Spinal cord (tissue), 10 donors: ENCODE measurements at places on chromosomes 1 and 21.

DNA sequence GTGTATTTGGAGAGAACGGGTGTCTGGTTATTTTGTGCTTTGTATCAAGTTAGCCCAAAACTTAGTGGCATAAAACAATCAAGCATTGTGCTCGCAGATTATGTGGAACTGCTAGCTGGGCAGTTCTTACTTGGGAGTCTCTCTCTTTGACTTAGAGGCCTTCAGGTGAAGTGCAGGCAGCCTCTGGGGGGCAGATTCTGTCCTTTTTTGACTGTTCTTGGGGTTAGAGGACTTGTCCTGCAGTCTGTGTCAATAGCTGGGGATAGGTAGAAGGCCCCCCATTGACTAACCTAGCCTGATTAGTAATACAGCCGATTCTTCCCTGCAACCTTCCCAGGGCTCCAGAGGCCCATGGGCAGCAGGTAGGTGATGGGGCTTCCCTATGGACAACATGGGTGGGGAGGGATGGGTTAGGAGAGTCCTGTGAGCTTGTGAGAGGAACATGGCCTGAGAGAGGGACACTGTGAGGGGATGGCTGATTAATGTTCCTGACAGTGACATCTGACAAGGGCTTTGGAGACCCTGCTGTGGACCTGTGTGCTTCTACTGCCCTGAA lies 37.2 kb upstream of the ACOT11 start:
- no peak for DNase-seq

DNA sequence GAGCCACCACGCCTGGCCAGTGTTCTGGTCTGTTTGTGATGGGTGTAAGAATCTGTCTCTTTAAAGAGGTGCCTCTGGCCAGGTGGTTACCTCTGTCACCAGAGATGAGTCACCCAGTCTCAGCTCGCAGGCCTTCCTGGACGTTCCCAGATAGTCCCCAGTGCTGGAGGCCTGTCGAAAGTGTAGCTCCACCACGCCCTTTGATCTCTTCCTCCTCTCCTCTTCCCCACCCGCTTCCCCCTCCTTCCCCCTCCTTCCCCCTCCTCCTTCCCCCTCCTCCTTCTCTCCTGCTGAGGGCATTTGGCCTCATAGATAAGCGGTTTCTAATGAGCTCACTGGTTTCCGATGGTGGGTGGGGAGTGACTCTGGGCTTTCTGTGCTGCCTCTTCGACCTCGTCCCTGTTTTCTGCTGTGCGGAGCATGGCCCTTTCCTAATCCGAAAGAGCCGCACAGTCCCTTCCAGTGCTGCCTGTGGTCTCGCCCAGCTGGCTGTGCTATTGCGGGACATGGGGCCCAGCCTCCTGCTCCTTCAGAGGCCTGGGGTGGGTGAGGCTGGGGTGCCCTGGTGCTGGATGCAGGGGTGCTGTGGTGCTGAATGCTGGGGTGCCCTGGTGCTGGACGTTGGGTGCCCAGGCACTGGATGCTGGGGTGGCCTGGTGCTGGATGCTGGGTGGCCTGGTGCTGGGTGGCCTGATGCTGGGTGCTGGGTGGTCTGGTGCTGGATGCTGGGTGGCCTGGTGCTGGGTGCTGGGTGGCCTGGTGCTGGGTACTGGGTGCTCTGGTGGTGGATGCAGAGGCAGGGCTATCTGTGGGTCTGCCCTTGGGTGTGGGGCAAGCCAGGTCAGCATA lies 19.2 kb downstream of the AGPAT3 start:
- DNase-seq, result no peak

DNA sequence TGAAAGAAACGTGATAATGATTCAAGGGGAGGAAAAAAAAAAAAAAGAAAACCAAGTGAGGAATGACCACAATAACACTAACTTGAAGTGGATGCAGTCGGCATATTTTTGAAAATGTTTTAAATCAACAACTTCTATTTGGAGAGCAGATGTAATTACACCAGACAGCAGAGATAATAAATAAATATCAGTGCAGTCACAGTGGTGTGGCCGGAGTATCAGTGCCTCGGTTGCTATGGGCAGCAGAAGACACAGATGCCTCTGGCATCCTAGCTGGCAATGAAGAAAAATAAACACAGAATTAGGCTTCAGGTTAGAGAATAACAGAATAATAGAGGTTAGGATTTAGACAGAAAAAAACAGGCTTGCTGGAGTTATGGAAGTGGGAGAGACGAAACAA lies 888.3 kb downstream of the LTN1 start:
- no peak for DNase-seq

DNA sequence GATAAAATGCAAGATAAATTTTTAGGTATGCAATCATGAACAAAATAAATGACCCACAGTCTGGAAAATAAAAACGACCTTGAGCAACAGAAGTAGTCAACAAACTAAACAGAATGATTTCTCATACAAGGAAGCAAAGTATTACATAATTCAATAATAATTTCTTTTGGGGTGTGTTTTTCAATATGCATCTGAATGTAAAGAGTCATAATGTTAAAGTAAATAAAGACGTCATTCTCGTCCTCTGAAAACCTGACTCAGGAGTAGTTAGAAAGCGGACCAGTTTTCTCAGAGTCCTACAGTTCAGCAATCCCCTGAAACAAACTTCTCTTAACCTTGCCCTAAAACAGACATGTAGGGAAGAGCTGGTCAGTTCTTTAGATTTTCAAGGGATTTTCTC lies 18.6 kb downstream of the CDC42BPA start:
- DNase-seq, result no peak

- peak; percentile 63 for DNase-seq
These were observed 5.9 kb upstream of the SIPA1L2 start for GRCh38 chr1:232635778-232636356.

DNA sequence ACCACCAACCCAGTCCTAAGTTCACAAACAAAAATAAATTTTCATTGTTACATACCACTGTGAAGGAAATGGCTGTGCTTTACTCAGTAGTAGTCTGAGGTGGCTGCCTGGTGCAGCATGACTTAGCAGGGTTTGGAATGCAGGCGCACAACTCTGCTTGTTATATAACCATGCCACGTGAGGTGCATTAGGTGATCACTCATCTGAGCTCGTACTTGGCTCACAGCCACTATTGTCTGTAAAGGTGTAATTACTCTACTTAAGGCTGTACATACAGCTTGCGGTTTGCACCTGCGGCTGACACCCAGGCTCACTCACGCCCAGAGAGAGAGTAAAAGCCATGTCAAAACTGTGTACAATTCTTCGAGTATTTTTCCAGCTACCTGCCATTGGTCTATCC lies 599.4 kb downstream of the LTN1 start:
- no peak for DNase-seq

DNA sequence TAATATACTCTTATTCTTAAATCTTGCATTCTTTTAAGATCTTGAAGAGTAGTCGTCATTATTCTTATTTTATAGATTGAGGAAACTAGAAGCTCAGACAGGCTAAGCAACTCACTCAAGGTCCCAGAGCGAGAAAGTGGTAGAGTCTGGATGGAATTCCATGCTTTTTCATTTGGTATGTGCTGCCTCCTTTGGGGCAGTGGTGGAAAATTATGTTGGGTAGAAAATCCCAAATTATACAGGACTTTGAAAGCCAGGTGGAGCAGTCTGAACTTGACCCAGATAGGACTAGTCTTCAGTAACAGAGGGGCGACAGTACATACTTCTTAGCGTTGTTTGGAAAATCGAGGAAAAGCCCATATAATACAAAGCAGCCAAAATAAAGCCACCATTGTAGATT lies 205.6 kb downstream of the ATG4C start:
- no peak for DNase-seq

- no peak for DNase-seq
These were observed 29.1 kb upstream of the ACTL8 start for GRCh38 chr1:17725811-17726582.

- no peak for DNase-seq
These were observed 233.1 kb downstream of the PAPPA2 start for GRCh38 chr1:176696109-176696508.

DNA sequence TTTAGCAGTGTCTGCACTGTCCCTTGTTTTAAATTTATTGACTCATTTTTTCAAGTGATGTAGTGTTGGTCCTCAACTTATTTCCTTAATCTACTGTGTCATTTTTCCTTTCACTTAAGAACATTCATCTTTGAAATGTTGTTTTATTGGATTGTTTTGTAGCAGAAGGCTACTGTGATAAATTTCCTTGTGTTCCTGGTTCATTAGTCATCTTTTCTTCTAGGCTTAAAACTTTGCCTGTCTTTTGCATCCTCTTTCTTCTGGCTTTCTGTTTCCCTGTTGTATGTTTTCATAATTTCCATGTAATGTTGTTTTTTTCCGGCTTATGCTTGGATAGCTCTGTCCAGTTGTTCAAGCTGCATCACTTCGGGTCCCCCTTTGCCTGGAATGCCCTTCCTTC lies 61.9 kb downstream of the UBE2T start:
- DNase-seq, result no peak

DNA sequence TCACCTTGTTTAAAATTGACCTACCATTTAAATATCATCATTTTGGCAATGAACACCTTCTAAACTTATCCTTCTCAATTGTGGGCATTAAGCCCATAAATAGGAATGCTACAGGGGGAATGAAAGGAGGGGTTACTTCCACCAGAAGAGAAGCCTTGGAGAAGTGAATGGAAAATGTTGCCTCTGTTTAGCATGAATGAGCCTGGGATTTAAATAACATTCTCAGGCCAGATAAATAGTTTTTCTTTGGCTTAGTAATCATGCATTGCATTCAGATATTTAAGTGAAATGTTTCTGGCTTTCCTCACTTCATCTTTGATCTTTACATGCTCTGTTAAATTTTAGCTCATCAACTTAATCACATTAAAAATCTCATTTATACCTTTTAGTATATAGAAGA lies 284.3 kb upstream of the FMN2 start:
- DNase-seq, result no peak

DNA sequence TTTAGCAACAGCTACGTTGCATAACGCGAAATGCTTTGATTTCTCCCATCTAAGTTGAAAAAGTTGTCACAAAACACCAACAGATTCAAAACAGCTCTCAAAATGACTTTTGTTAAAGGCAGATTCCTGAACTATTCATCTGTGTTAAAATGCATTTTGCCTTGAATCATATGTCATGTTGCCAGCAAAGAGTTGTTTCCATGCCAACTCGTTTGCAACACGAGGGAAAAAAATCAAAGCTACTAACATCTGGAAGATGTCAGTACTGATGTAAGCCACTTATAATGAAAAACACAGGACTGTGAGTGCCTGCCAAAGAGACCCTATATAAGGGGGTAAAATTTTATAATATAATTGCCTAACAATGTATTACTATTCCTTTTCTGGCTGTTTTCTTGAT lies 182.7 kb upstream of the PTBP2 start:
- no peak for DNase-seq

DNA sequence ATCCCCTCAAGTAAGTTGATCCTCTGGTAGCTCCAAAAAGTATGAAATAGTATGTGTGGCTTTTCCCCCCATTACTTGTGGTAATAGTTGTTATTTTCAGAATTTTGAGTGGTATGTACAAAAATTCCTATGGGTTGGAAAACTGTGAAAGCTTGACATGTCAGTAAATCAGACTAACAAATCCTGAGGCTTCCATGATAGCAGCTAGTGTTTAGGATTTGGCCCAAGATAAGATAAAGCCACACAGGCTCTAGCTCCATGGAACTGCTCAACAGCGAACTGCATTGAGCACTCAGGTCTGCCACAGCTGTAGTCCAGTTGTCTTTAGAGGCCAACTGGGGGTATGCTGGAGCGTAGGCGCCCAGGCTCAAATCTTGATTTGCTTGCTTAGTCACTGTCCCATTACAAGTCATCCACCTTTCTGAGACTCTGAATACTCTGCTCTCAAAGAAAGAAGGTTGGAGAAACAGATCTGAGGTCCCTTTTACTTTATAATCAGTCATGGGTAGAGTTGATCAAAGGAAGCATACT lies 28.7 kb downstream of the ATP1A1 start:
- DNase-seq, result no peak

DNA sequence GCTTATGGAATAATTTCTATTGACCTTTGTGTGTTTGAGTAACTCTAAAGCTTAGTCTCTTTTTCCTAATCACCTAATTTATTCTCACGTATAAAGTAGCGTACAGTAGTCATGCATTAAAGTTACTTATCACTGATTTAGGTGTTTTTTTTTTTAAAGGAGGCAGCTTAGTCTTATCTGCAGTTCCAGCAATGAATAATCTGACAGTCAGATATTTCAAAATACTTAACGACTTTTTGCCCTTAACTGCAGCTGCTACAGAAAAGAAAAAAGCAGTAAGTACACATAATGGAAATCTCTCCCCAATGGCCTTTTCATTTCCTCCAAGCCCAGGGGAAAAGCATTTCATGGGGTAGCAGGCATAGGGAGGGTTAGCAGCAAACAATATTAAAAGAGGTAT lies 54.6 kb downstream of the SLC35F3 start:
- DNase-seq, result peak; percentile 44

DNA sequence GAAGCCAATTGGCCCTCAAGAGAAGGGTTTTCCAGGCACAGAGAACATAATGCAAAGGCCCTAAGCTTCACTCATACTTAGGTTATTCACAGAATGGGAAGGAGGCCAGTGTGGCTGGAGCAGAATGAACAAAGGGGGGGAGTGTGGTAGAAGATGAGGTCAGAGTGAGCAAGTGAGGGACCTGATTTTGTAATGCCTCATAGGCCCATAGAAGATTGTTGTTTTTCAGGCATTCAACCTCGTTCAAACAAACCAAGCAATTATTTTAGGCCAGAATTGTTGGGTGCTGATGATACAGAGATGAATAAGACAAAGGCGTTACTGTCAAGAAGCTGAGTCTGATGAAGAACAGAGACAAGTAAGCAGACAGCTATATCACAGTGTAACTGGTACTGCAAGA lies 54.5 kb upstream of the RAP1A start:
- no peak for DNase-seq

DNA sequence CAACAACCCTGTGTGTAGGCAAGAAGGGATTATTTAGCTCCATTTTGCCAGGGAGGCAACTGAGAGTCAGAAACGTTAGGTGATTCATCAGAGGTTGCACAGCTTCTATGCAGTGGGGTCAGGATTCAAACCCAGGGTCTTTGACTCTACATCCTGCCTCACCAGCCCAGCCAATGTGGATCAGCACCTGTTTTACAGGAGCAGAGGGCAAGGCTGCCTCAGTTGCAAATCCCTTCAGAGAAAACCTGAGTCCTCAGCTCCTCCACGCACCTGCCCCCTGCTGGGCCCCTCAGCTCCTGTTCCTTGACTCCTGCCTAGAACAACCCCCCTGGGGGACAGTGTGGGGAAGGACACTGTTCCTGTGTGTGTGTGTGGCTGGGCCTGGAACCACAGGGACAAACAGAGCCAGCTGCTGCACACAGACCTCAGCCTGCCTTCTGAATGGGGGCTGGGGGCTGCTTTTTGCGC lies 61.6 kb downstream of the LRRN2 start:
- peak; percentile 32 for DNase-seq

DNA sequence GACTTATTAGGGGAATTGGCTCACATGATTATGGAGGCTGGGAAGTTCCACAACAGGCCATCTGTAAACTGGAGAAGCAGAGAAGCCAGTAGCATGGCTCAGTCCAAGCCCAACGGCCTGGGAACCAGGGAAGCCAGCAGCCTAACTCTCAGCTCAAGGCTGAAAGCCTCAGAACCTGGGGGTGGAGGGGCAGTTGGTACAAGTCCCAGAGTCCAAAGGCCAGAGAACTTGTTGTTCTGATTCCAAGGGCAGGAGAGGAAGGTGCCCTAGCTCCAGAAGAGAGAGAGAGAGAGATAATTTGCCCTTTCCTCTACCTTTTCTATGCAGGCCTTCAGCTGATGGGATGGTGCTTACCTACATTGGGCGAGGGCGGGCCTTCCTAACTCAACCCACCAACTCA lies 55.3 kb downstream of the MAN1C1 start:
- DNase-seq, result no peak

GRCh38 chr1:236945002-236945401 lies 59.2 kb downstream of the MT1HL1 start:
- DNase-seq, result no peak
